NCI-H226 (cell line): ENCODE measurements at places on chromosomes 4 and X.

- DNase-seq = no peak
These were observed 12.7 kb downstream of the PGK1 start for GRCh38 chrX:78116766-78117165.

- DNase-seq = no peak
These were observed 373.4 kb downstream of the PDGFC start for GRCh38 chr4:156598138-156598681.

DNA sequence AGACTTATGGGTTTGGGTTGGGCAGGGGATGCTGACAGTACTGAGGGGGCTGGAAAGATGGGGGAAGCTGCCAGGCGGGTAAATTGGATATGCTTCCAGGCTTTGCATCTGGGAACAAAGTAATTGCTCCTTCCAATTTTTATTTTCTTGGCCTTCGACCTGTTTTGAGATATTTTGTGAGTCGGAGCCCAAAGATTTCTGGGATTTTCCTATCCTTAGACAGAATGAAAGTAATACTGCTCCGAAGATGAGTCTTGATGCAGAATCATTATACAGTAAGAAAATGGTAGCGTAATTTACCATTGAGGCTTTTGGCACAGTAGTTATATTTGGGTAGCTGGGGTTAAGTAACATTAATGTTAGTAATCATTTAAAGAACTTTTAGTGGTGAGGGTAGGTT lies 1.4 kb downstream of the SMARCA5 start:
- no peak for DNase-seq

GRCh38 chr4:189497516-189497915 lies 443.2 kb upstream of the FRG1 start:
- no peak for DNase-seq

GRCh38 chrX:15437724-15438123 lies 53.5 kb upstream of the VEGFD start:
- DNase-seq = no peak

DNA sequence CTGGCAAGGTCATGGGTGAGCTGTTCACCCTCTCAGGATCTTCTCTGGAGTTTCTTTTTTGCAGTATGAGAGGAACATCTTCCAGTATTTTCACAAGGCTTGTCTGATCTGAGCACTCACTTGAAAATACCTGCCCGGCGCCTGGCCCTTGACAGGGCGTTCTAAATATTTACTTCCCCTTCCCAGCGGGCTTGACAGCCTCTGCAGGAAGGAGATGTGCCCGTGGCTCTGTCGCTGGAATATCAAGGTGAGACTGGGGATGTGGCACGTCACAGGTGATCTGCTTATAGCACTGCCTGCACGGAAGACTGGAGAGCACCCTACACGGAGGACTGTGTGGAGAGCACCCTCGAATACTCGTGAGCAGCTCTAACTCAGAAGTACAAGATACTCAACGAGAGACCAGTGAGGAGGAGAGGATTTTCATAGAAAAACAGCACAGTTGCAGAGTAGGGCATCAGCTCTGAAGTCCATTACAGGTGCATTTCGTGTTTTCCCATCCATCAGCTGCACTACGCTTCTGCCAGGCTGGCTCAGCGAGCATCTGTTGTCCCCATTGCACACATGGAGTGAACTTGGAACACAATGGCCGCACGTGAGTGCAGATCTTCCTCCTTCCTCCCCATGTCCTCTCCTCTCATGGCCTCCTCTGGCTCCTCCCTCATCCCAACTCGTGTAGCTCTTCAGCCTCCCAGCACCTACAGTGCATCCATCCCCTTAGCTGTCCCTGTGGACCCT lies 32.1 kb downstream of the ZBTB49 start:
- DNase-seq = no peak

- DNase-seq = no peak
These were observed 5.5 kb downstream of the DDX60L start for GRCh38 chr4:168474660-168475320.

DNA sequence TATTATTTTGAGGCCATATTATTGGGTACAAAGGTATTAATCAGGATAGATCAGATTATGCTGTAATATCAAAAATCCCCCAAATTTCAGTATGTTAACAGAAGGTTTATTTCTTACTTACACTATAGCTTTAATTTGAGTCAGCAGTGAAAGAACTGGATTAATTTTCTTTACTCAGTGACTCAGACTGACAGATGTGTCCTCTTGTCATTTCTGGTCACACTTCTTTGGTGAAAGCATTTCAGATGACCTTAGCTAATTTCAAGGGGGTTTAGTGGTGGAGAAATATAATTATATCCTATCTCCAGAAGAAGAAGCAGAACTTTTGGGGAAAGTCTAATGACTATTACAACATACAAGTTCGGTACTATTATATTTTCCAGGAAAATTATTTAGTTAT lies 12.4 kb downstream of the DDIT4L start:
- DNase-seq = no peak

- peak; percentile 4 for DNase-seq
These were observed 29.2 kb downstream of the SULT1E1 start for GRCh38 chr4:69830560-69831269.

DNA sequence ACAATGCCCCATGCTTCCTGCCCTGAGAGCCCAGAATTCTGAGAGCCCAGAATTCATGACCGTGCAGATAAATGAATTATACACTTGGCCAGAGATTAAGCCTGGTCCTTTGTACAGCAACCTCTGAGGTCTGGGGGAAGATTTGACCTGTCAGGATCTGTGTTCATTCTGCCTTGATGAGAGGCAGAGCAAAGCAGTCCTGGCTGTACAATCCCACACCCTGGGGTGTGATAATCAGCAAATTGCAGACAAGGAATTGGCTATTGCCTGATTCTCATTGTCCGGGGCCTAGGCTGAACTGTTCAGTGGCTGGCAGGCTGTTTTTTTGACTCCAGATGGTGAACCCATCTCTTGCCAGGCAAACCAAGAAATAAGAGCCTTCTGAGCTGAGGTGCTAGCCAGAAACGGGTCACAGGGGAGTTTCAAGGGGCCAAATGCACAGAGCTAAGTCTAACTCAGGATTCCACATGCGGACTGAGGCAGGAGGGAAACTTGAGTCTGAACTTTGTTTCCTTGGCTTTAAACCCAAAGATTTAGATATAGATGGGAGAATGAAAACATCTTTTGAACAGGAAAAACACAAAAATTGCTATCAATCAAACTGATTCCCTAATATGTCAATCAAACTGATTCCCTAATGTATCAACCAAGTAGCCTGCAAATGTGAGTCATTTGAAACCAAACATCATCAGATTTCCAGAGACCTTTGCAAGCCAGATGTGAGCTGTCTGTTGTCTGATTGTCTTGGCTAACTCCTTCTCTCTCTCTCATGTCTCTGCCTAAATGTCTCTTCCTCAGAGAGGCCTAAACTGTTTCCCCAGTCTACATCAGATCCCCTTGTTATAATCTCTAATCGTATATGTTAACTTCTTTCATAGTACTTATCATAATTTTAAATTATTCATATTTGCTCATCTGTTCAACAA lies 159.3 kb downstream of the ATG4A start:
- DNase-seq = no peak

DNA sequence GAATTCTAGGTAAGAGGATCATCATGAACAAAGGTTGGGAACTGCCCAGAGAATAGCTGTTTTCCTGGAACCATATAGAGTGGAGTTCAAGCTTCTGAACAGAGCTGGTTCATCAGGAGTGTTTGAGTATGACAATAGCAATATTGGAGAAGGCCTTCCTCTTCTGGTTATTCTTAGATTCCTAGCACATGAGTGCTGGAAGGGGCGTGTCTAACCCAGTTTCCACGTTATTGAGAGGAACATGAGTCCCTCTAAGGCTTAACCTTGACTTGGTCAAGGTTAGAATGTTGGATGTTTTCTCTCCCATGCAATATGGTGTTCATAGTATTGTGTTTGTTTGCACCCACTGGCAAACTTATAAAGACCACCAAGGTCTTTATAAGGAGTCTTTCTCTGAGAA lies 101.3 kb downstream of the TSPAN7 start:
- DNase-seq = no peak

- DNase-seq = no peak
These were observed 63.5 kb downstream of the DCLK2 start for GRCh38 chr4:150141756-150142155.

GRCh38 chrX:15350329-15350996 lies 15.1 kb upstream of the PIGA start:
- DNase-seq = no peak

DNA sequence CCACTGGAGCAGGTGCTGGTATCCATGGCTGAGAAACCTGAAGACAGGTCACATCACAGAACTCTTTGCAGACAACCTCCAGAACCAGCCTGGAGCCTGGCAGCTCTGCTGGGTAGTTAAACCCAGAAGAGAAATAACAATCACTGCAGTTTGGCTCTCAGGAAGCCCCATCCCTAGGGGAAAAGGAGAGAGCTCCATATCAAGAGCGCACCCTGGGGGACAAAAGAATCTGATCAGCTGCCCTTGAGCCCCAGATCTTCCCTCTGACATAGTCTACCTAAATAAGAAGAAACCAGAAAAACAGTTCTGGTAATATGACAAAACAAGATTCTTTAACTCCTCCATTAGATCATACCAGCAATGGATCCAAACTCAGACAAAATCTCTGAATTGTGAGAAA lies 823.2 kb upstream of the FRG1 start:
- DNase-seq = no peak

- DNase-seq = no peak
These were observed 30.9 kb upstream of the TMEM150C start for GRCh38 chr4:82592639-82593038.

DNA sequence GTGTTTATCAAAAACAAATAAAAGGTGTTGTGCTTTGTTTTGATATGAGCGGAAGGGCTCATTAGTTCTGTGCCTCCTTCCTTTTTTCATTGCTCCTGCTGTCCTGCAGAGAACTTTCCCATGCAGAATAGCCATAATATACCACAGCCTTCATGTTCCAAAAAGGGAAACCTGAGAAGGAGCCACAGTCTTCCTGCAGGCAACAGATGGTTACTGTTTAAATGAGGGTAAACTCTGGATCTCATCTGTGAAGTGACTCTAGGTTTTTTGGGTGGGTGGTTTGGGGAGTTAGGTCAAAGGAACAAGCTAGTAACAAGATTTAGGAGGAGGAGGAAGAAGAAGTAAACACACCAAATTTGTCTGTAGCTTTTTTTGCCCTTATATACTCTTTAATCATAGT lies 131.8 kb downstream of the BMPR1B start:
- DNase-seq = no peak

DNA sequence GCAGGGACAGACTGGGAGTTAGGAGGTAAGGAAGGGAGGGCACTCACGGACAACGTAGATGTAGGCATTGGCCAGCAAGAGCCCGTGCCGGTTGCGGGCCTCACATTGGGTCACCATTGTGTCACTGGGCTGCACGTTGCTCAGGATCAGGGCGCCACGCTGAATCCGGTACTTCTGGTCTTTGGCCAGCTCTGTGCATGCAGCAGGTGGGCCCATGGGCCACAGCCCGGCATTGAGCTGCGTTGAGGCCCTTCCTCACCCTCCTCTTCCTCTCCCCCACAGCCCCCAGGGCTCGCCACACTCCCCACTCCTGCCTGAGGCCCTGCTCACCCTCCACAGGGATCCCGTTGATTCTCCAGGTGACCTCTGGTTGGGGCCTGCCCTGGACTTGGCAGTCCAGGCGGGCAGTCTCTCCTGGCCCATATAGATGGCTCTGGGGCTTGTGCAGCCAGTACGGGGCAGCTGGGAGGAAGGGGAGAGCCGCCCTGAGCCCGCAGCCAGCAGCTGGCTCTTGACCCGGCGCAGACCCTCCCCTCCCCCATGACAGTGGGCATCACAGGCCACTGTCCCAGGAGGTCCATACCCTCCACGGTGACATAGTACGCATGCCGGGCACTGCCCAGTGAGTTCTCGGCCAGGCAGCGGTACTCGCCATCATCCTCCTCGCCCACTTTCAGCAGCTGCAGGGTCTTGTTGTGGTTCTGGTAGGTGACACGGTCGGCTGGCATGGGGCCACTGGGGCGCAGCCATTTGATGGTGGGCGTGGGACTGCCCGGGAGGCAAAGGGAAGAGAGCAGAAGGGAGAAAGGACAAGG lies 16.3 kb downstream of the L1CAM start:
- no peak for DNase-seq

DNA sequence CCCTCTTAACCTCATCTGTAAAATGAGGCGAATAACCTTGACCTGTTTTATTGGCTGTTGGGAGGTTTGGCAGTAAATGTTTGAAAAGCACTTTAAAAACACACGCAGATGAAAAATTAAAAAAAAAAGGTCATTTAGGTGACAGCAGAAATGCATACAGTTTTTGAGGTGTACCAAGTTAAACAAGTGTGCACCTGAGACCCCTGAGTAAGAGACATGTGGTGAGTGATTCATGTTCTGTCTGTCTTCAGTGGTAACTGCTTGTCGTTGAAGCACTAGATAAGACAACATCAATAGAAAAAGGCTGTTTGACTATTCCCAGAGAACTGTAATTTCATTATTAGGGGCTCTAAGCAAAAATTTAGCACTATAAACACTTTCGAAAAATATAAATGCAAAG lies 608.4 kb upstream of the PITX2 start:
- DNase-seq = no peak

GRCh38 chr4:57154191-57154590 lies 44.0 kb upstream of the IGFBP7 start:
- DNase-seq = no peak

- no peak for DNase-seq
These were observed 29.8 kb upstream of the STOX2 start for GRCh38 chr4:183875251-183875825.

DNA sequence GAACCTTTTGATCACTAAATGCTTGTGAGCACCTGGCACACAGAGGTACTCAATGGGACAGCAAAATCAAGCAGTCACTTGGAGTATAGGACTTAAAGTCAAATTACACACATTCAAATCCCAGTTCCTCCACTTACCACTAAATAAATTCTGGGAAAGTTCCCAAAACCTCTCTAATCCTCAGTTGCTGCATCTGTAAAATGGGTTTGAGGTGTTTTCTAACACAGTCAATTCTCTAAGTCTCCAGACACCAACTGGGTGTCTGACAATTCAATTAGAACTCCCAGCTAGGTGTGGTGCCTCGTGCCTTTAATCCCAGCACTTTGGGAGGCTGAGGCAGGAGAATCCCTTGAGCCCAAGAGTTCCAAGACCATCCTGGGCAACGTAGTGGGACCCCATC lies 19.0 kb downstream of the QDPR start:
- DNase-seq = no peak

DNA sequence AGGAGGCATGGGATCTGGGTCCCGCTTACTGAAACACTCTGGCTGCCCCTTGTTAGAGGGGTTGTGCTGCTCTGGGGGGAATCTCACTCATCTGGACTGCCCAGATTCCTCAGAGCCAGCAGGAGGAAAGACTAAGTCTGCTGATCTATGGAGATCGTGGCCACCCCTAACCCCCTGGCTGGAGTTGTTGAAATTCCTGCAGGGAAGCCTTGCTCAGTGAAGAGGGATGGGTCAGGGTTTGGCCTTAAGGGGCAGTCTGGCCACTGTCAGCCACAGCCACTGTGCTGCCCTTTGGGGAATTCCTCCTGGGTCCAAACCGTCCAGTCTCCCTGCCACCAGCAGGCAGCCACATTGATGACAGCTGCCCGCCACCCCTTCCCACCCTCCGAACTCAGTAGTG lies 362.0 kb upstream of the AMOT start:
- no peak for DNase-seq

- DNase-seq = no peak
These were observed 2005.1 kb upstream of the AGA start for GRCh38 chr4:179447308-179447707.

GRCh38 chrX:7155163-7155562 lies 7.2 kb upstream of the PUDP start:
- no peak for DNase-seq

GRCh38 chr4:16759931-16760582 lies 138.4 kb downstream of the LDB2 start:
- DNase-seq = no peak

- no peak for DNase-seq
These were observed 278.0 kb downstream of the ANK2 start for GRCh38 chr4:113327494-113327893.
